ENCODE measurements at places on chromosomes 6 and 20. TPM values are rescaled to one million over a fixed set of nuclear protein-coding genes. Genes with fewer than 3 reads are reported as not detected.

TPX2 gene
- total RNA-seq: 0.36 TPM

B3GALT4 gene
- 7.2 TPM for total RNA-seq

- no peak for DNase-seq
Measured at GRCh38 chr6:21767891-21768648, 174.5 kb downstream of the SOX4 start.

GRCh38 chr20:49380337-49380780 is 102.1 kb downstream of the KCNB1 start:
- no peak for DNase-seq

LST1 gene
- 7.5 TPM for total RNA-seq

- peak; percentile 55 for DNase-seq
Measured at GRCh38 chr6:55569638-55570037, 9.4 kb downstream of the HMGCLL1 start.

DNA sequence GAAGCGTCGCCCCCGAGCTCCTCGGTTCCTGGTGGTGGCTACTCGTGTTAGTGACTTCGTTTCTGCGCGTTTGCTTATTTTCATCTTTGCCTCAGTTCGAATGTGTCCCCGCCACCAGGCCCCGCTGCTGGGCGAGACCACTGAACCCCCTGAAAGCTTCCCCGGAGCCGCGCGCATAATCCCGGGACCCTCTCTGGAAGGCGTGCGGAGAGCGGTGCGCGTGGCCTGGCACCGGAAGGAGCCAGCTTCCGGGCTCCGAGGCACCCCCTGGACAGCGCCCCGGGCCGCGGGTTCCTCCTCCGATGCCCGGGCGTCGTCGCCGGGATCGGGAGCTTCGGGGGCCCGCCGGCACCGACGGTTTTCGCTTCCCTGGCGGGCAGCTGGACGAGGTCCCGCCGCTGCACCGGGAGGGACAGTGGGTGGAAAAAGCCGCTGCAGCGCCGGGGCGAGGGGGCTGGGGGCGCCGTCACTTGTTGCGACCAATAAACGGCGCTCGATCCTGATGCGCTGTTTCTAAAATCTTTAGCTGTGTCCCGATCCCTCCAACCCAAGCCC is 643 bp upstream of the SLC35D3 start:
- DNase-seq: no peak

DNA sequence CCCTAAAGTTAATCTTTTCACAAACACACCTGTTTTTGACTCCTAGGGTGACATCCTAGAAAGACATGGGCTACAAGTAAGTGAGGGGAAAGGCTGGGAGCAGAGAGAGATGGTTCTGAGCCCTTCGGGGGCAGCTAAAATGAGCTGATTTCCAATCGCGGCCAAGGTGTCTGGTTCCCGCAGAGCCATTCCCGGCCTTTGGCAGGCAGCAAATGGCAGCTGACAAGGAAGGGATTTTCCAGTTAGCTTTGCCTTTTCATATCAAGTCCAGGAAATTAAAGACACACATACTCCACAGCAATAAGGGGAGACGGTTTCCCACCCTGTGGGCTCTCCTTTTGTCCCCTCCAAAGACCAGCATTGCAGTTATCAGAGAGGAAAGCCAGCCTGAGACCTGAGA is 228.5 kb downstream of the ZMYND8 start:
- no peak for DNase-seq

GRCh38 chr6:54291738-54292137 is 16.5 kb upstream of the TINAG start:
- DNase-seq: no peak

GRCh38 chr6:108746836-108747575 is 101.2 kb upstream of the ARMC2 start:
- no peak for DNase-seq

DNA sequence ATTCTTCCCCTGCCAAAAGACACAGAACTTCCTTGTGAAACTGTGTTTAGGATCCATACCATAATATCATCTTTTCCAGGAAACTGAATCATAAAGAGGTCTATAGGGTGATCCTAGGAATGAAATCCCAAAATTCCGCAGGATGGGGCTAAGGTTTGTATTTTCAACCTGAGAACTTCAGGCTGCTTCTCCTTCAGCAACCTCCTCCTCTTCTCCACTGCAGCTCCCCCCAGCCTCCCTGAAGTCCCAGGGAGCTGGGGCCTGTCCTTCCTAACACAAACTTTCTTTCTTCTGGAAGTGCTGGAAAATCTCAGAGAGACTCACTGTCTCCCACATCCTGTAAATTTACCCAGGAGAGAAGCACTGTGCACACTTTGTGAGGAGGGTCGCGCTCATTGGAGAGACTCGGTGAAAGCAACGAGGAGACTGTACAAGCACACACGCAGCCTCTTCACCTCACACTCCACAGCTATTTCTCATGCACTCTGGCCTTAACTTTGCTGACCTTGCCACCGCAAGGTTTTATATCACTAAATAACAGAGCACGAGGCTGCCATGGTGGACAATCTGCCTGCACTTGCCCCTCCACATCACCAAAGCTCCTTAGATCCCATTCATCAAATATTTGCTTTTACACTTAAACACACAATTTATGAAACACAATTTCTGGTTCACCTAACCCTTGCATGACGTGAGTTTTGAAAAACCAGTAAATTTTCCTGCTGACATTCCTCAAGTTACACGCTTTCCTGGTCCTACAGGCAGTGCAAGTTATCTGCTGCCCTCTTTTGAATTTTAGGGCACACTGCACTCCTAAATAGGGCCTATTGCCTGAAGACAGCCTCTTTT is 14.3 kb downstream of the ID4 start:
- DNase-seq: no peak

- DNase-seq: no peak
Measured at GRCh38 chr6:4297348-4297747, 162.0 kb upstream of the ECI2 start.

DNA sequence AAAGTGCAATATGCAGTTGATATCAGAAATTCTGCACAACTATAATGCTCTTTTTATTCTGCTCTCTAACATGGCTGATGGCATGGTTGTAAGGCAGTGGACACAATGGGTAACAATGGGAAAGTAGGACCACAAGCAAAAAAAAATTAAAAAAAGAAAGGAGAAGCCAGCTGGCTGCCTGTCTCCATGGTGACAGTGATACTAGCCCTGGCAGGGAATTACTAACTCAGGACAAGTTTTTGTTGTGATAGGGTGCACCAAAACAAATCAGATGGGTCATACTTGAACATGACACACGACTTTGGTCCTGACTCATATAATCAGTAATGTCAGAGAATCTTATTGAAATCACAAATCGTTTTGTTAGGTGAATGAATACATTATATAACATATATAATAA is 169.4 kb downstream of the TRDN start:
- DNase-seq: no peak

GRCh38 chr6:166683477-166683876 is 56.4 kb upstream of the RPS6KA2 start:
- no peak for DNase-seq

RFX6 gene
- total RNA-seq: not detected

HLA-DQB1 gene
- 3.5 TPM for total RNA-seq

DEFB124 gene
- not detected for total RNA-seq

GRCh38 chr6:91088515-91088914 is 501.6 kb upstream of the MAP3K7 start:
- no peak for DNase-seq

DNA sequence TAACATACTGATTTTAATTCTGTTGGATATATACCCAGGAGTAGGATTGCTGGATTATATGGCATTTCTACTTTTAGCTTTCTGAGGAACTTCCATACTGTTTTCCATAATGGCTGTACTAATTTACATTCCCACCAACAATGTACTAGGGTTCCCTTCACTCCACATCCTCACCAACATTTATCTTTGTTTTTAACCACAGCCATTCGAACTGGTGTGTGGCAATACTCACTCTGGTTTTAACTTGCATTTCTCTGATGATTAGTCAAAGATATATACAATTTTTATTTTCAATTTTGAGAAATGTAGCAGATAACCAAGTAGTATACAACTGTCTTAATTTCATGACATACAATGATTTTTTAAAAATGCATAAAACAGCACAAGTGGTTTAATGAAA is 30.3 kb upstream of the ADGRG6 start:
- DNase-seq: no peak

CST4 gene
- total RNA-seq: not detected

SLC26A8 gene
- total RNA-seq: not detected

- no peak for DNase-seq
Measured at GRCh38 chr6:148037496-148037895, 305.1 kb upstream of the SASH1 start.

CLPSL1 gene
- not detected for total RNA-seq

SPATS1 gene
- total RNA-seq: not detected

DNA sequence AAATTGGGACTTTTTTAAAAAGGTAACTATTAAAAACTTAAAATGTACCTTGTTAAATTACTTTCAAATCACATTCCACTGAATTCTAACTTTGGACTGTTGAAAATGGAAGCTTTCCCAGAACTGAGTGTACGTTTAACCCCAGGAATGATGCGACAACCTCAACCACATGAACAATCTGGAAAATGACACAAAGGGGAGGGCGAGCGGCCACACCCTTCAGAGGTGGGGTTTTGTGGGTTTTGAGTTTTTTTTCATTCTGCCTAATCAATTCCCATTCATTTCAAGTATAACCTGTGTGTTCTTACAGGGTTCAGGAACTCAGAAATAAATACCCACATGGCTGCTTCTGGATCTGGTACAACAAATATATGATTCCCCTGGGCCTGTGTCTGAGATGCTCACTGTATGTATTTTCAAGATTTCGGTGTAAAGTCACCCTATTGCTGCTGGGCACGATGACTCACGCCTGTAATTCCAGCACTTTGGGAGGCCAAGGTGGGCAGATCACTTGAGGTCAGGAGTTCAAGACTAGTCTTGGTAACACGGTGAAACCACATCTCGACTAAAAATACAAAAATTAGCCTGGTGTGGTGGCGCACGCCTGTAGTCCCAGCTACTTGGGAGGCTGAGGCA is 21.6 kb downstream of the CNKSR3 start:
- DNase-seq: no peak

All from sigmoid colon (tissue), 7 donors.